ENCODE measurements at places on chromosomes 1 and 21. TPM values are rescaled to one million over a fixed set of nuclear protein-coding genes. Genes with fewer than 3 reads are reported as not detected.

The HAO2 gene
- 7.0 TPM for total RNA-seq

The REG4 gene
- total RNA-seq = not detected

The MAN1A2 gene
- 21.1 TPM for total RNA-seq

The ABCA4 gene
- 5.3 TPM for total RNA-seq

The GJC2 gene
- total RNA-seq = 3.3 TPM

The ADCY10 gene
- not detected for total RNA-seq

The AMY1A gene
- total RNA-seq = not detected

The KIF14 gene
- total RNA-seq = 0.37 TPM

The DVL1 gene
- 92.0 TPM for total RNA-seq

The FAM151A gene
- total RNA-seq = not detected

The LCE1A gene
- 936 TPM for total RNA-seq

The S100A12 gene
- not detected for total RNA-seq

DNA sequence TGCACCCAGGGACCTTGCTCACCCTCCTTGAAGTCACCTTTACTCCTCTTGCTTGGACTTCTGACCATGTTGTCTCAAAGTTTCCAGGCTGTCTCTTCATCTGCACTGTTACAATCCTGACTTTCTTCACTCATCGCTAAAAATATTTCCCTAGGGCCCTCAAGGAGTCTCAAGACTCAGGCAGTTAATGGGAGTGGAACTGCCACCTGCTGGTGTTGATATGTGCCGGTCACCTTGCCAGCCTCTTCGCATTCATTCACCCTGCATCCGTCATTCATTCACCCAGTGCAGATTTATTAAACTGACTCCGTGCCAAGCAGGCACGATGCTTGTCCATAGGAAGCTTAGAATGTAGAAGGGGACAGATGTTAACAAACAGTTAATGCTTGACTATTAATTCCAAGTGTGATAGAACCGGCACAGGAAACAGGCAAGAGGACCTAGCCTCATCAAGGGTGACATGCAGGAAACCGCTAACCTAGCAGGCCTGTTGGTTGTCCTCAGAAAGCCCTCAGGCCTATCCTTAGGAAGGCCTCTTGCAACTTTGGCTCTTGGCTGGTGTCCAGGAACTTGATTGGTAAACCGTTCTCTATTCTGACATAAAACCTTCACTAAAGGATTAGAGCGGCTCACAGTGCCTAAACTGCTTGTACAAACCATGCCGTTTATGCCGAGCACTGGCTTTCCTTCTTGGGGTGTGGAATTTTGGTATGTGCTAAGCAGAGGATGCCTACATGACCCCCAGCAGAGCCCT lies 342.2 kb downstream of the CAMTA1 start:
- no peak for DNase-seq

DNA sequence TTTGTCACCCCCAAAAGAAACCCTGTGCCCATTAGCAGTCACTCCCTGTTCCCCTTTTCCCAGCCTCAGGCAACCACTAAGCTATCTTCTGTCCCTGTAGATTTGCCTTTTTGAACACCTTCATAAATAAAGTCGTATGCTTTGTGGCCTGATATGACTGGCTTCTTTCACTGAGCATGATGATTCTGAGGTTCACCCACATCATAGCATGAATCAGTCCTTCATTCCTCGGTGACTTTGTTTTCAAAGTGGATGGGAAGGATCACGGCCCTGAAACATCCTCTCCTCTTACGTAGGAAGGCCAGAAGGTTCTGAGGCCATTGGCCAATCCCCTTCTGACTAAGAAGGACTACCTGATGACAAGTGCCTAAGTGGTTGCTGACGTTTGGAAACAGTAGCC lies 39.1 kb downstream of the NIPAL3 start:
- DNase-seq = no peak

DNA sequence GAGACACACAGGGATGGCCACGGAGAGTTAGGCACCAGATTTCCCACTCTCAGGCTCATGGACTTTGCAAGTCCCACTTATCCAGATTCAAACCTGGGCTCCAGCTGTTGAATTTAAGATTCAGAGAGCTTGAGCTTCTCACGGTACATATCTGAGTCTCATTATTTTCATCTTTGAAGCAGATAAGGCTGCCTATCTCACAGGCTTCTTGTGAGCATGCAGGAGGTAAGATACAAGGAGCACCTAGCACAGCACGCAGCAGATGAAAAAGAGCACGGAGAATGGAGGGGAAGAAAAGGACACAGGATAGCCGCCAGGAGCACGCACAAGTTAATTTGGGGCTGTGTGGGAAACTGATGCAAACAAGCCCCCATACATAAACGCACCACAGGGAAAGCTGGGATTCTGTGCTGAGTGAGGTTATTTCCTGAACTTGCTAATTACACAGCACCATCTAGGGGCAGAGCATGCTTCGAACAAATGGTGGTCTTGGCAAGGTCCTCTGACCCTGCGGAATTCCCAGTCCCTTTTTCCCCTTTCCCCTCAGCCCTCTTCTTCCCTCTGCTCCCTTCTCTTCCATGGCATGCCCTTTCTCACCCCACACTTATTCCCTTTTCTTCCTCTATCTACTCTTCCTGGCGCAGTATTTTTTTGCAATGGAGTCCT lies 134.7 kb upstream of the VANGL1 start:
- DNase-seq = no peak

DNA sequence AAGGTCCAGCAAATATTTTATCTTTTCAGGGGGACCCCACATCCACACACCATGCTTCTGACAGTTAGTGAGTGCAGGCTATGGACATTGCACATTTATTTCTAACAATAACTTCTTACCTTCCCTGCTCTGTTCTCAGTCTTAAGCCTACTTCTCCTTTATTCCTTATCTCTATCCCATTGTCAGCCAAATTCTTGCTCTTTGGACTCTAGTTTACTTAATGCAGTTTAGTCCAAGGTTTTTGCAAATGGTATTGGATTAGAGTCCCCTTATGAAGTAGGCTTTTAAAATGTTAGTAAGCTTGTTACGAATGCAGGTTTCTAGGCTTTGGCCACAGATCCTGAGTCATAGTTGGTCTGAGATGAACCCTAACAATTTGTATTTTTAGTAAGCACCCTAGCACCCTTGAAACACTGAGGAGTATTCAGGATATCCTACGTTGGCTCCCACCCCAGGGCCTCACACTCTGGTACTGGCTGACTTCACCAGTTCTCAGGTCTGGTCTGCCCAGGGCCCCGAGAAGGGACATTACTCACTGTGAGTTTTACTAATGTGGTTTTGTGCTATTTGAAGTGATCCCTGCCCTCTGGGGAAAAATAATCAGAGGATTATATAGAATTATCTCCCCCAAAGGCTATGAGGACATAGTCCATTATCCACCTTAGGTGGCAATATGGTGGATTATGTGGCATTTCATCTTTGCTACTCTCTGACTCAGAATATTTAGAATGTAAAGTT lies 239.5 kb downstream of the TGFB2 start:
- no peak for DNase-seq

- DNase-seq = no peak
These were observed 9.1 kb upstream of the TRABD2B start for GRCh38 chr1:48006264-48006663.

DNA sequence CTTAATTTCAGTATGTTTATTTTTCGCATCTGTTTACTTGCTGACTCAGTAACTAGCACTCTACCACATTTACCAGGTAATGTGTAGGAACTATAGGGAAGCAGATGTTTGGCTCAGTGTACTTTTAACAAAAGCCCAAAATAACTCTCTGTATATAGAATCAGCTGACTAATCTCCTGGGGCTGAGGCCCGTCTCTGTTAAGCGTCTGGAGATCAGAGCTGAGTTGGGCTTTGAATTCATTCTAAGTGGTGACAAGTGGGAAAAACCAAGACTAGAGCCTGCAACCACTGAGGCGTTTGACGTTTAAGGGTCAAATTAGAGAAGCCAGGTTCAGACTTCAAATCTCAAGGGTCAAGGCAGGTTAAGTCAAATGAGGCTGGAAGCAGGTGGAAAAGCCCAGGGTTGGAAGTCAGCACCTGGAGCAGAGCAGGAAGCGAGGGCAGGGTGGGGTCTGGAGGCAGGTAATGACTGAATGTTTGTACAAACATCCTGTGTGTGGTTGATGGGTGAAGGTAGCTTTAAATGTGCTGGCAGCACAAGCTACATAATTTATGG lies 56.8 kb upstream of the LYST start:
- DNase-seq = no peak

DNA sequence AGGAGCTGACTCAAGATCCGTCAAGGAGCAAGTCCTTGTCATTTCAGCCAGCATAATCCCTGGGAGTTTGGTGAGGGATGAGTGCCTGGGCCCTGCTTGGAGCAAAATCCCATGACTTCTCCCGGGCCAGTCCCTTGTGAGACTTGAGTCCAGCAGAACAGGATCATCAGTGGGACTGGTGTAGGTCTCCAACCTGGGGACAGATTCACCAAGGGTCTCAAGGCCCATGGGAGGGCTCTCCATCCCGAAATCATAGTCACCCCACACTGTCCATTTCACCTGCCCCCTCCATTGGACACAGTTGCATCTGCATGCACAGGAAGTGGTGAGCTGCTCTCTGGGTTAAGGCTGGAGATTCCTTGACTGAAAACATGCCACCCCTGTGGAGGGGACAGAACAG lies 178.2 kb downstream of the FOXD2 start:
- peak; percentile 7 for DNase-seq

DNA sequence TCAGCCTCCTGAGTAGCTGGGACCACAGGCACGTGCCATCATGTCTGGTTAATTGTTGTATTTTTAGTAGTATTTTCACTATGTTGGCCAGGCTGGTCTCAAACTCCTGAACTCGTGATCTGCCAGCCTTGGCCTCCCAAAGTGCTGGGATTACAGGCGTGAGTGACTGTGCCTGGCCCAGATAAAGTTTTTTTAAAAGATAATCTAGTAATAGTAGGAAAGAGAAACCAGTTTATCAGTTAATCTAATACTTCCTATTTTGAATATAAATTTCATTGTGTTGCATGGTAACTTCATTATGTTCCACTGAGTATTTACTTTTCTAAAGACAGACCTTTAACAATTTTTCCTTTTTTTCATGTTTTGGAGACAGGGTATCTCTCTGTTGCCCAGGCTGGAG lies 10.0 kb downstream of the RABGAP1L start:
- no peak for DNase-seq

DNA sequence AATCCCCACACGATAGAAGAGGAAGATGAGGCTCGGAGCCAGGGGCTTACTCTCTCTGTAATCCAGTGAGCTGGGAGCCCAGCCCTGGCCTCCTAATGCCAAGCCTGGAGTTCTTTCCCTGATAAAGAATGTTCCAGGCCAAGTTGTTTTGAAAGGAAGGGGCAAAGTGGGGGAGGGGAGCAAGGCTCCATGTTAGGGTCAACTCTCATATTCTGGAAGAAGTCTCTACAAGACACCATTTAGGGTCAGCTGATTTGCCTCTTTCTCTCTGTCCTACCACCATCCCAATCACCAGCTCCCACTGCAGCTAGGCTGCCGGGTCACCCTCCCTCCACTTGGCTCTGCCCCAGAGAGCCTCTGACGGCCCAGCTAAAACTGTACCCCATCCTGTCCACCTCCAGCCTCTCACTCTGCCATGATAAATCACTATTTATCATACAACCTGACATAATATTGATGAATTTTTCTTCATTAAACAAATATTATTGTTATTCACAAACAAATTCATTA lies 95.0 kb downstream of the GLIS1 start:
- DNase-seq = peak; percentile 56

DNA sequence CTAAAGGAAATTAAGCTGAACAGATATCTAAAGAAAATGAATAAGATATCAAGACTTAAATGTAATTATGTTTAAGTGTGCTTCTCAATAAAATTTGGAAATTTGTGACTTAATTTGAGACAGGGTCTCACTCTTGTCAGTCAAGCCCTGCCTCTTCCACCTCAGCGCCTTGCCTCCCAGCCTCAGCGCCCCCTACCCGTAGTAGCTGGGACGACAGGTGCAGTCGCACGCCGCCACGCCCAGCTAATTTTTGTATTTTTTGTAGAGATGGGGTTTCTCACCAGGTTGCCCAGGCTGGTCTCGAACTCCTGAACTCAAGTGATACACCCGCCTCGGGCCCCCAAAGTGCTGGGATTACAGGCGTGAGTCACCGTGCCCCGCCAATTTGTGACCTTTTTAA lies 117.0 kb downstream of the CLEC20A start:
- DNase-seq = no peak
